ENCODE measurements at places on chromosomes 11 and 22. TPM values are rescaled to one million over a fixed set of nuclear protein-coding genes. Genes with fewer than 3 reads are reported as not detected.

DNA sequence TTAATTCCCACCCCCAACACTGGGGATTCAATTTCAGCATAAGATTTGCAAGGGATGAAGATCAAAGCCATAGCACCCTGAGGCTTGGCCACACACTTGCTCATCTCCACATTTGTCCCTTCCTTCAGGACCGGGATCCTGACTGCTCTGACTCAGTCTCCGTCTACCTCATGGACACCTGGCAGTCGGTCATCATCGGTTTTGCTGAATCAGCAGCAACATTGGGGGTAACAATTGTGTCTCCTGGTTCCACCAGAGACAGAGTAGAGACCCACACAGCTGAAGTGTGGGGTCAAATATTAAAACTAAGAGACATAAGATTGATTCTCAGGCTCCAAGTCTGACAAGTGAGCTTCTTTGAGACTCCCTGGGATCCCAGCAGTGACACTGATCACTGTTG is 34.6 kb downstream of the GGTLC2 start:
- DNase-seq: no peak

DNA sequence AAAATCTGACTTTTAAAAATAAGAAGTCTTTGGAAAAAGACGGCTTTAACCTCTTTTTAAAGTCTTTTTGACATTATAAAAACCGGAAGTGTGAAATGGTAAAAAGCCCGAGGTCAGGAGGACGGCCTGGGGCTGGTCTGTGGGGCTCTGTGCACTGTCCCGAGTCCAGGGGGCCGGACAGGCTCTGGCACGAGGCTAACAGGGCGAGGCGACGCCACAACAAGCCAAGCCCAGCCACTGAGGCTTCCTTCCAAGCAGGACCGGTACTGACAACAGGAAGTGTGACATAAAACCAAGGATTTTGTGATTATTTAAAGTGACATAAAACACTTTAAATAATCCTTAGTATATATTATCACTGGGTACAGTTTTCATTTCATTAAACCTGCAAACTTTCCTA is 39.2 kb downstream of the BRD1 start:
- peak; percentile 44 for DNase-seq

GRCh38 chr11:111911563-111912401 is at the start of gene CRYAB:
CRYAB (minus strand) TSS chr11:111911770; CDS start chr11:111911724, 46 bp downstream.
- DNase-seq: peak; percentile 39

DNA sequence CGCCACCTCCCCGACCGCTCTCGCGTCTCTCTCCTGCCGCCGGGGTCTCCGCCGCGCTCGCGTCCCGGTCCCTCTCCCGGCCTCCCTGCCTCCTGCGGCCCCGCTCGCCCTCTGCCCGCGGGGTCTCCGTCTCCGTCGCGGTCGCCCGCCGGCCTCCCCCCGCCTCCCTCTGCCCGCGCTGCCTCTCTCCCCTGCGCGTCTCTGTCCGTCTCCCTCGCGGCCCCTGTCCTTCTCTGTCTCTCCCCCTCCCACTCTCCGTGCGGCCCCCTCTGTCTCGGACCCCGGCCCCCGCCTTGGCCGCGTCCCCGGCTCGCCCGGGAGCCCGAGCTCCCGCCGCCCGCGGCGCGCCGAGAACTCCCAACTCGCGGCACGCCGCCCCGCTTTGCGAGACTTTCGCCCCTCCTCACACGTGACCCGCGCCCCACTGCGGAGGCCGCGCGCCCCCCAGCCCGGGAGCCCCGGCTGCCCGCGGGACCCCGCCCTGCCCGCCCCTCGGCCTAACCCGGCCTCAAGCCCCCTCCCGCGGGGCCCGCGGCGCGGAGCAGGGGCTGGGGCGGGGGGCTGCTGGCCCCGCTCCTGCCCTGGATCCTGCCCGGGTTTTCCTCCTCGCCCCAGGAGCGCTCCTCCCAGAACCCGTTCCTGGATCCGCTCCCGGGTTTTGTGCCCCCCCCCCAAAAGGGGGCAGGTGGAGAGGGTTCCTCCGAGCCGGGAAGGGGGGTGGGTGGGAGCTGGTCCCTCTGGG is 702 bp upstream of the KCNJ4 start:
- peak; percentile 76 for DNase-seq

DNA sequence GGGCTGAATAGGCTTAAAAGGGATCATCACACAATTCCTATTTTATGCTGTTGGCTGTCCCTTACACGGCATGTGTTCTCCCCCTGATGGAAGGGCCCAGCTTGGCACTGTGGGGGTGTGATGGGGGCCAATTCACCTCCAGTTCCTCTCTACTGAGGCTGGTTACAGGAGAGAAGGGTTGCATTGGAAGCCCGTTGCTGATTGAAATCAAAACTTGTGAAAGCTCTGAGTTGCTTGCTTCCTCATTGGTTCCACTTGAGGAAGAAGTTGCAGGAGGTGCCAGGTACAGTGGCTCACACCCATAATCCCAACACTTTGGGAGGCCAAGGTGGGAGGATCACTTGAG is 13.3 kb upstream of the PRG2 start:
- no peak for DNase-seq

DNA sequence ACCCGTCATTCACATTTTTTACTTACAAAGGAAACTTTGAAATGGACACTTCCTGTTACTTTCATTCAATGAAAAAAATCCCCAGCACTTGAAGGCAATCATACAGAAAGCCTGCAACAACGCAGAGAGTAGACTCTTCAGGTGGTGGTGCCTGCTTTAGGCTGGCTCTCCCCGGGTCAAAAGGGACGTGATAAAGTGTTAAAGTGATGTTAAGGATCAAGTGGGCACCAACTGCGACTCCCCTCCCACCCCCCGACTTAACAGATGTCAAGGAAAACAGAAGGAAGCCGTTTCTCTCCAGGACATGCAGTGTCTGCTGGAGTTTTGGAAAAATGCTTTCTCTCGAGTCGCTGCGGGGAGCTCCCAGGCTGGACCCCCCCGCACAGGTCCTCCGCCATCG is 414 bp upstream of the PNPLA3 start:
- no peak for DNase-seq

DNA sequence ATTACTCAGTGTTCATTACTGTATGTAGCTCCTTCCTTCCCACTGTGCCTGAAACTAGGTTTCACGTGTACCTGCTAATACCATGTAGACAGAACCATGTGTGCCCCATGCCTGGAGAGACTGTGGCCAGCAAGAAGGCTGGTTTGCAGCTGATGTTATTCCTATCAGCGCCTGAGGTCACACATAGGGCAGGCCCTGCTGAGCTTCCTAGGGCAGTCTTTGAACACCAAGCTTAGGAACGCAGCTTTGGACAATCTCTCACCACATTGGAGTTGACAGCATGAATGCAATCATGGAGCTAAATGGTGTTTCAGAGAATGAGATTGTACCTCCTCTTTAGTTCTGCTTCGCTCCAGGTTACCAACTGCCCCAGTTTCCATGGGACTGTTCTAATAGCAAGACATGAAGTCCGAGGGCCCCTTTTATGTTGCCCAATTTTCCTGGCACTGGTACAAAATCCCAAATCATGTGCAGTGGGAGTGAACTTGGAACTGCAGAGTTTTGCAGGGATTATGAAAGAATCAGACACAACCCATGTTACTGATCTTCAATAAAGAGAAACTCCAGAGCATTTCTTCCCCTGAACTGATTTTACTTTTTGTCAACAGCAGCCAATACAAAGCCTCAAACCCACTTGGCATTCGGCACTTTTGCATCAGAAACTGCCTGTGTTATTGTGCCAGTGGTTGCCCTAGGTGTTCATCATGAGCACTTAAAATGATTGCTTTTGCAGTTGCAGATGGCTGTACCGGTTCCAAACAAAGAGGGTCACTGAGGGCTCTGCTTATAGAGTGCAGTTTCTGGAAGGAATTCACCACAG is 154.2 kb upstream of the TTC12 start:
- no peak for DNase-seq

GRCh38 chr22:46576556-46577367 is 39.3 kb upstream of the CELSR1 start:
- peak; percentile 68 for DNase-seq

DNA sequence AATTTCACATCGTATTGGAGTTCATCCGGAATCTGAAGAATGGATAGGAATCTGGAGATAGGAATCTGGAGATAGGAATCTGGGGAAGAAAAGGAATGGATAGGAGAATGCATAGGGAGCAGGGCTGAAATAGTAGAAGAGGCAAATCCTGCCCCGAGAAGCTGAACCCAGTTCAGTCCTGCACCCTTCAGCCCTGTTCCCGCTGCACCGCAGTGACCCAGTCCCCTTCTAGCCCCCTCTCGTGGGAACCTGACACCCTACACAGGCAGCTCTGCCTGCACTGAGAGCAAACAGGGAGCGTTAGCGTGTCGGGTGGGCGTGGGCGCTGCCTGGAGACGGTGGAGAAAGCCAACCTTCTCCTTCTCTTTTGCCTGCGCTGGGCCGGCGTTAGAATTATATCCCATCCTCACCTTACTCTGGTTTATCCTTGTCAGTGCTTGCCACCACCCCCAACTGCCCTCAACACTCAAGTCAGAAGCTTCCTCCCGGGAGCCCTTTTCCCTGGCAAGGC is 1.0 kb upstream of the CCKBR start:
- peak; percentile 73 for DNase-seq

DNA sequence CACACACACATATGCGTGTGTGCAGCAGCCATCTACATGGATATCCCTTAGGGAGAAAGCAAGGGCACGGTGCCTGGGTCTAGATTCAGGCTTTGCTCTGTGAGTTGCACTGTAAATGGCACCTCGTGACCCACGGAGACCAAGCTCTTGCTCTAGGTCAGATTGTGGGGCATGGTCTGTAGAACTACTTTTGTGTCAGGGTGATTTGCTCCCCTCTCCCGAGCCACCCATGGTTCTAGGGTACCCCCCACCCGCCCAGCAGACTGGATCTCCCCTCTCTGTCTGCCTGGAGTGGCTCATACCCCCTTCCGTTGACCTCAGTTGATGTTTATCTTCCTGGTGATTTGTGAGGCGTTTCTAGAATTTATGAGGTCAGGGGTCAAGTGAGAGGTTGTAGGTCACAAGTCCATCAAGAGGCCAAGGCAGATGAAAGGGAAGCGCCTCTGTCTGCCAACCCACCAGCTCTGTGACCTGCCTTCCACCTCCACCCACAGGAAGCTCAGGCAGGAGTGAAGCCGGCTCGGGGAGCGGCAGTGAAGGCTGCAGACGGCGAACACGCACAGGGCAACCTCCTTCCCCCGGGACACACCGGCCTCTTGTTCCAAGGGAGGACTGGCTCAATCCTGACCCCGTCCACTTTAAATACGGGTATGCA is 76.2 kb upstream of the TTLL12 start:
- peak; percentile 37 for DNase-seq

ZNF214 gene
- 0.58 TPM for total RNA-seq

TBX10 gene
- total RNA-seq: not detected

FDXACB1 gene
- not detected for total RNA-seq

SLC25A18 gene
- total RNA-seq: 1.6 TPM

GAL3ST1 gene
- total RNA-seq: 48.4 TPM

MMP1 gene
- 3.8 TPM for total RNA-seq

Data from stomach (tissue), 19 donors.